M059J (cell line): ENCODE measurements at places on chromosomes 5 and 9. TPM values are rescaled to one million over a fixed set of nuclear protein-coding genes. Genes with fewer than 3 reads are reported as not detected.

DNA sequence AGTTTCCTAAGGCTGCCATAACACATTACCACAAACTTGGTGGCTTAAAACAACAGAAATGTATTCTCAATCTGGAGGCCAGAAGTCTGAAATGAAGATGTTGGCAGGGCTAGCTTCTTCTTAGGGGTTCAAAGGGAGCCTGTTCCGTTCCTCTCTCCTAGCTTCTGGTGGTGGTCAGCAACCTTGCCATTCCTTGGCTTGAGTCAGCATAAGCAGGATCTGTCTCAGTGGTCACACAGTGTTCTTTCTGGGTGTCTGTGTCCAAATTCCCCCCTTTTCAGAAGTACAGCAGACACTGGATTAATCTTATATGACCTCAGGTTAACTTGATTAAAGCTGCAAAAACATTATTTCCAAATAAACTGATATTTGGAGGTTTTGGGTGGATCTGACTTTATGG is 2.1 kb upstream of the OSMR start:
- DNase-seq = no peak

DNA sequence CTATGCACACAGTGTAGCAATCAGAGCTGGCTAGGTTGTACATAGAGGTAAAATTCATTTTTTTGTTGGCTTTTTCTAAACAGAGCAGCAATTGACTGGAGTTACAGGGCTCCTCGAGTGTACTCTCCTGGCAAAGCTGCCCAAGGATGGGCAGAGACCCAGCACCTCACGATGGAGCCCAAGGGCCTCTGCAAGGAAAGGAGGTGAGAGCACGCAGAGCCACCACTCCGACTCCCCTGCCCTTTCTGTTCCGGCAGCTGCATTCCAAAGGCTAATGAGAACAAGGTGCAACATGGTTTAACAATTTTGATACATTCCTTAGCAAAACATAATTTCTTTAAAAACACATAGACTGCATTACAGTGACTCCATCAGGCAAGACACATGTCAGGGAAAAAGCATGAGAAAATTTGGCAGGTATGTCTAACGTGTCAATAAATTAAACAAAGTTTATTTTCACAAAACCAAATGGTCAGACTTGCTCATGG is 47.5 kb downstream of the SAXO1 start:
- DNase-seq = peak; percentile 65

DNA sequence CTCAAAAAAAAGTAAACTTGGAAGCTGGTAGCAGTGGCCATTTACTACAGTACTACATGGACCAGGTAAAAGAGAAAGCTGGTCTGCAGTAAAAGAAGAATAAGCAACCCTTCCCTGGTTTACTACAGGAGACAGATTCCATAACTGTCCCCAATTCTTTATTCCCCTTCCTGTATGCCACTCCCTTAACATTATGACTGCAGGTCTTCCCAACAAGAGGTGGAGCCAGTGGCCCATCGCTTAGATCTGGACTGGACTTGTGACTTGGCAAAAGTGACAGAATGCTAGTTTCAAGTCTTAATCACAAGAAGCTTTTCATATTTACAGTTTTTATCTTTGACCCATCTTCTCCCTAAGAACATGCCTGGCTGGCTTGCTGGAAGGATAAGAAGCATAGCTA is 42.6 kb upstream of the SLC12A2 start:
- peak; percentile 5 for DNase-seq

The PPP3R2 gene
- total RNA-seq = not detected in 2 replicates

The IL5 gene
- total RNA-seq = not detected in 2 replicates

GRCh38 chr5:147248561-147248960 is 13.7 kb downstream of the STK32A start:
- no peak for DNase-seq

The VCAN gene
- total RNA-seq = 42.5 and 84.4 TPM in 2 replicates

DNA sequence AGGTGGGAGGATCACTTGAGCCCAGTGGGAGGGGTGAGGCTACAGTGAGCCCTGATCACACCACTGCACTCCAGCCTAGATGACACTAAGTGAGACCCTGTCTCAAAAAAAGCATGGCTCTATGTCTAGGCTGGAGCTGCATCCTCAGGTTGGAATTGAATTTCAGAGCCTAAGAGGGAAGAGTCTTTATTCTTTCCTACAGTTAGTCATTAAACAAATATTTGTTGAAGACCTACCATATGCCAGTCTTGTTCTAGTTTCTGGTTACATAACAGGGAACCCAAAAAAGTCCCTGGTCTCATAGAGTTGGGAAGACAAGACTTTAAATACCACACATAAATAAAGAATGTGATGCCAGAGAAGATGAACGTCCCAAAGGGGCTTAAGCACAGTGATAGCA is 6.9 kb upstream of the GRPEL2 start:
- no peak for DNase-seq

DNA sequence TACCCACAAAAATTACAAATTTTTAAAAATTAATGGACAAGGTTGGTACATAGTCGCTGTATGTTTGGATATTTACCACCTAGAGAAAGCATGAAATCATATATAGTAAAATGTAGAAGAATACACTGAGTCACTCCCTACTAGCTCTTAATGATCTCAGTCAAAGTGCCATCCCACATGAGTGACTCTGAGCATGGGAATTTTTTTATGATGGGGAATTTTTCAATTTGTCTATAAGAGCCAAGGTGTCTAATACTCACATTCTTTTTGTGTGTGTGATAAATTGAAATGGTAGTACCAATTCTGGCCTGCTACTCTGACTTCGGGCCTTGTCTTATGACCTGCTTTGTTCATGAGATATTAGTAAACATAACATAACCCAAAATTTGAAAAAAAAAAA is 483.2 kb downstream of the CDH10 start:
- peak; percentile 37 for DNase-seq

GRCh38 chr5:148938522-148938882 is 112.1 kb downstream of the ADRB2 start:
- DNase-seq = peak; percentile 57

GRCh38 chr5:25539536-25539935 is 894.8 kb upstream of the CDH10 start:
- peak; percentile 6 for DNase-seq

GRCh38 chr5:10110228-10110627 is 139.5 kb downstream of the ATPSCKMT start:
- no peak for DNase-seq

DNA sequence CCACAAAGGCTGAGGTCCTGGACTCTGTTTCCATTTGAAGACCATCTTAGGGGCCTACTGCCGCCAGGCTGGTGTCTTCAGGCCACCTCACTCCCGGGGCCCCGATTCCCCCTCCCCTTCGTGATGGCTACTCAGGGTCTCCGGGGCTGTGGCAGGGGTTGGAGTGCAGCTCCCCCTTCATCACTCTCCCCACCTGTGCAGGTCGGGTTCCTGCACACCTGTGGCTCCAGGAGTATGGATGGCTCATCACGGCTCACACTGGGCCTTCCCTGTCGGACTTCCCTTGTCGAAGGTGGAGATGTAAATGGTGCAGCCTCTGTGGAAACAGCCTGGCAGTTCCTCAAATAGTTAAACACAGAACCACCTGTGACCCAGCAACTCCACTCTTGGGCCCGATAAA is 11.9 kb downstream of the LCN9 start:
- DNase-seq = no peak

GRCh38 chr5:88143693-88144218 is 124.9 kb downstream of the TMEM161B start:
- no peak for DNase-seq

DNA sequence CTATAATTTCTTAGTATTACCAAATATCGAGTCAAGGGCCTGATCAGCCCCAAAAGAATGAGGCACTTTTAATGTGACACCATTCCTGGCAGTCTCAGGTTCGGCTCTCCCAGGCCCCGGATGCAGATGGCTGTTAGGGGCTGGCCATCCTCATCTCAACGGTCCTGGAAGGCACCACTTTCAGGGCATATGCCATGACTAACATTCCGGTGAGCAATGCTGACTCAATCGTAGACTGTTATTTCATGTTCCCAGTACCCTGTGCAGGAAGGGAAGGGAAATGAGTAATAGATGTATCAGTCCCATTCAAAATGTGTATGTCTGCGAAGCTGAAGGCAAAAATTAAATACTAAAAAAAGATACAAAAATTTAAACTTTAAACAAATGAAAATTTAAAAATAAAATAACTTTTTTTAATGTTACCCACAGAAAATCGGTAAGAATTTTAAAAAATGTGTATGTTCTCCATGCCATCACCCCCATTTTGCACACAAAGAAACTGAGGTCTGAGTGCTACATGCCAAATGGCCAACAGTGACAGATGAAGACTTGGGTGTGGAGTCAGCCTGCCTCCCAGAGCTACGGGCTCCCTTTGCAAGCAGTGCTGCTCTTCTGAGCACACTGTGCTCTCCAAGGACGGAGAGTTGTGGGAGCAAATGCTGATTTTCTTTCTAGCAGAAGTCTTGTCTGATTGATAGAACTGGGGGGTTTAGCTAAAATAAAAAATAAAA is 79.0 kb downstream of the GLDC start:
- DNase-seq = peak; percentile 99

- DNase-seq = no peak
Observed at GRCh38 chr5:95925939-95926338, 35.7 kb downstream of the ELL2 start.

The IQGAP2 gene
- total RNA-seq = 0.12 and 0.52 TPM in 2 replicates

DNA sequence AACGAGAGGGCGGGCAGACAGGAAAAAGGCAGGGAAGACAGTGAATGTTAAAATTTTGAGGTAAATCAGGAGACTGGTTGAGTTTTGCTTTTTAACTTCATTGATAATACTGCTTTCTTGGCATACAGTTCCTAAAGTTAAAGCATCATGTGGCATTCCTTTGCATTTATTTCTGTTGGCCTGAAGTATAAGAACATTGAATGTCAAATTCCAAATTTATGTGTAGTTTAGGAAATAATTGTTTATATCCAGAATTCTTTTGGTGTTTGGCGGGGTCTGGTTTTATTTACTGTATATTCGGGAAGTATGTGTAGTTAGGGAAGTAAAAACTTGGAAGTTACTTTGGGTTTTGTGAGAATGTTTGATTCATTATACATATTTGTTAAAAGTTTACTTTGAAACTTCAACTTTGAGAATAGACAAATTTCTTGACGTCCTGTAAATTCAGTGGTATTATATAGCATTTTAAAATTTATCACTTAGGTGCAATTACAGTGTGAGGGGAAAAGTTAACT is 83.2 kb downstream of the PTPDC1 start:
- DNase-seq = no peak

The FAM153A gene
- total RNA-seq = not detected in 2 replicates

DNA sequence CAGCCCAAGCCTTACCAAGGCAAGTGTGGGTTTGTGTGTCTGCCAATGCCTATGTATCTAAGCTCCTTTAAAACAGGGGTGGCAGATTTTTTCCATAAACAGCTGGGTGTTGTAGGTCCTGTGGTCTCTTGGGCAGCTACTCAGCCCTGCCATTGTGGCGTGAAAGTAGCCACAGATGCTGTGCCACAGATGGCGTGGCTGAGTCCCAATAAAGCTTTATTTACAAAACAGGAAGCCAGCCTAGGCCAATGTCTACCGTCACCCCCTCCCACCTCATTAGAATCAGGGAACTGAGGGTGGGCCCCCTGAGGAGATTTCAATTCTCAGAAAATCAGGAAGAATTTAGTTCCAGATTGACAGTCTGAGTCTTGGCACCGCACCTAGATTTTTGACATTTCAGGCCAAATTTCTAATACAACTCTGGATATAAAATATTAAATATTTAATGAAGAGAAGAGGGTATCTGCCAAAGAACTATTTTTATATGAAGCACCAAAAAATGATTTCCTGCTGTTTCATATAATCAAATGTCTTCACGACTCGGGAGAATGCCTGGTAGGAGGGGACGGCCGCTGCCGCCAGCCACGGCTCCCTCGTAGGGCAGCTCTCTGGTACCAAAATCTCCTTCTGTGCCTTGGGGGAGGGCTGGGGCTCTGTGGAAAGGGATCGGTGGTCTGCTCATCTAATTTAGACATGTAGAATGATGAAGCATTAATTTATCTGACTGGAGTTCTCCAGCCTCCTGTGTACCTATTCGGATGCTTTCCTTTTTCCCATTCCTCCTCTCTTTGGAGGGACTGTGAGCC is 420.9 kb downstream of the IRX2 start:
- no peak for DNase-seq

DNA sequence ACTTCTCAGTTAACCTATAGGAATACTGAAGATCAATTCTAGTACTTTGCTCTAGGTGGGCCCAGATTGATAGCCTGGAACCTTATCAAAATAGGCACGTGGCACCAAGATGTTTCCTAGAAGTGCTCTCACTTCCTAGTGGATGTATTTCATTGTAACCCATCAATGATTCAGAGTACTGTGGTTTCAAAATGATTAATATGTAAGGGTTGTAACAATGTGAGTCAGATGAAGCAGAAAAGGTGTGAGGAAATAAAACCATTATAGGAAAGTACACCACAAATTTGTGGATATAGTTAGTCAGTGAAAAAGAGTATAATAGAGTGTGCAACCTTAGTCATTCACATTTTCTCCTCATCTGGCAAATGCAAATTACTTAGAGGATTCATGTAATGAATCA is 177.3 kb upstream of the FST start:
- DNase-seq = peak; percentile 85

GRCh38 chr5:676699-677076 is 16.5 kb downstream of the TPPP start:
- DNase-seq = no peak

GRCh38 chr5:131794586-131794985 is 2.2 kb downstream of the FNIP1 start:
- no peak for DNase-seq

DNA sequence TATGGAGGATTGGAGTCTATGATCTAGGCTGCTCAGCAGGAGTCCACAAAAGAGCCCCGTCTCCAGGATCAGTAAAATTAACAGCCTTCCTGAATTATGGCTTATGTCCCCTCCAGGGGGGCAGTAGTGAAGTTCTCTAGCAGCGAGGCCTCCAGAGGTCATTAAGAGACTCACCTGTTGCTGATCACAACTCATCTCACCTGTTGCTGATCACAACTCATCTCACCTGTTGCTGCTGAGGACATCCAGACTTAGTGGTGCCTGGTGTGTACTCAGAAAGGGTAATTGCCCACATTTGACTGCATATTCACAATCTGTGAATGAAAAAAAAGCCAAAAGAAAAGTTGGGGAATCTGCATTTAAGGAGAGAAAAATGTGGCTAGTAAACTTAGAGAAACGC is 129.5 kb downstream of the SMARCA2 start:
- DNase-seq = no peak

- peak; percentile 54 for DNase-seq
Observed at GRCh38 chr5:171855798-171856763, 70.5 kb downstream of the SMIM23 start.

- DNase-seq = no peak
Observed at GRCh38 chr9:127036437-127036836, 86.0 kb downstream of the ANGPTL2 start.
